ENCODE measurements at places on chromosomes 4 and X. TPM values are rescaled to one million over a fixed set of nuclear protein-coding genes. Genes with fewer than 3 reads are reported as not detected.

Gene ASB5
- not detected for total RNA-seq

Gene TCEAL5
- total RNA-seq: not detected

Gene ALPK1
- total RNA-seq: 40.1 TPM

Gene CSAG2
- total RNA-seq: not detected

Gene TLR2
- 102 TPM for total RNA-seq

Gene NUDT9
- 45.3 TPM for total RNA-seq

Gene CENPI
- 1.4 TPM for total RNA-seq

Gene ZMAT1
- 10.0 TPM for total RNA-seq

Gene NIPAL1
- 1.3 TPM for total RNA-seq

Gene IL1RAPL2
- total RNA-seq: not detected

Gene UGT2B7
- not detected for total RNA-seq

Gene PDE5A
- total RNA-seq: 39.8 TPM

Gene UGT2B10
- not detected for total RNA-seq

Gene DMRTC1
- not detected for total RNA-seq

Gene SMR3B
- total RNA-seq: not detected

Gene ENAM
- total RNA-seq: 0.12 TPM

Gene SOWAHB
- total RNA-seq: 2.4 TPM

Gene ASB12
- total RNA-seq: not detected

Gene IL2
- total RNA-seq: not detected

Gene CNGA1
- 0.53 TPM for total RNA-seq

Gene GDI1
- total RNA-seq: 111 TPM

Gene IL3RA
- 59.9 TPM for total RNA-seq

Gene SLC25A5
- total RNA-seq: 334 TPM

Gene ESX1
- total RNA-seq: not detected

Gene SFRP2
- total RNA-seq: 39.5 TPM

Gene STPG2
- 1.1 TPM for total RNA-seq

Gene STOX2
- total RNA-seq: 12.8 TPM

Gene PAGE5
- total RNA-seq: not detected

Gene ACE2
- 2.6 TPM for total RNA-seq

Gene MAP9
- 14.7 TPM for total RNA-seq

Gene SRPX2
- 16.4 TPM for total RNA-seq

Gene ADH1B
- 644 TPM for total RNA-seq

Gene HSFX3
- not detected for total RNA-seq

Gene AGTR2
- 44.2 TPM for total RNA-seq

Gene DKK2
- 11.9 TPM for total RNA-seq

Gene TEC
- 7.4 TPM for total RNA-seq

Gene PF4V1
- total RNA-seq: not detected

Gene MSMO1
- total RNA-seq: 138 TPM

Gene LANCL3
- total RNA-seq: 1.7 TPM

Gene TEX13C
- not detected for total RNA-seq

Gene GPC4
- 41.9 TPM for total RNA-seq

Gene CFAP47
- 4.1 TPM for total RNA-seq

Gene CLGN
- 1.1 TPM for total RNA-seq

Gene HHIP
- total RNA-seq: 172 TPM

Gene CDKL2
- 20.9 TPM for total RNA-seq

Gene FRAS1
- total RNA-seq: 9.2 TPM

Gene SORCS2
- total RNA-seq: 5.8 TPM

Gene ASMT
- total RNA-seq: not detected

Gene DMP1
- not detected for total RNA-seq

Data from lower lobe of right lung (tissue), 2 donors.